ENCODE measurements at places on chromosomes 6 and 20.

GRCh38 chr6:156809034-156809433 lies 31.9 kb downstream of the ARID1B start:
- peak; percentile 54 for DNase-seq

- peak; percentile 89 for DNase-seq
These were observed 9.2 kb downstream of the FOXS1 start for GRCh38 chr20:31835977-31836852.

GRCh38 chr6:12017263-12017662 lies 5.2 kb downstream of the HIVEP1 start:
- no peak for DNase-seq

GRCh38 chr20:62732842-62733525 lies 24.3 kb downstream of the NTSR1 start:
- no peak for DNase-seq

DNA sequence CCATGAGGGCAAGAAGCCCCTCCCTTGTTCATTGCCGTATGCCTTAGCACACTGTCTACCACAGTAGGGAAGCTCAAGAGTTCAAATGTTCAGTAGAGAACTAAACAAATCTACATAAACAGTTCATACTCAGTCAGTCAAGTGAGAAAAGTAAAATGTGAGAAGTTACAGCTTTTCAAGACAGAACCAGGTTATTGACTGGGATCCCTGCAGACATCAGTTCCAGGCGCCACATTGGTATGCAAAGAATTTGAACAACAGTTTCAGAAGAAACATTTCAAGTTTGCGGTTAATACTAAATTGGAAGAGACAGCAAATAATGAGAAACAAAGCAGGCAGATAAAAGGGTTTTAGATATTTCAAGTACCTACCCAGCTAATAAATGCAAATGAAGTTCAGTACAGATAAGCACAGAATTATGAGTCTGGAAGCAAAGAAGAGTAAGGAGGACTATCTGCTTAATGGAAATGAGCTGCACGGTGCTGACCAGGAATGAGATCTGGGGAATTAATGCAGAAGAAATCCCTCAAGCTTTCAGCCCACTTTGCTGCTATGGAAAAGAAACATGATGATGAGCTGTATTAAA lies 246.2 kb downstream of the HACE1 start:
- no peak for DNase-seq

Data from KBM-7 (cell line).